Stimulated activated CD8-positive, alpha-beta memory T cell treated with anti-CD3 and anti-CD28 coated beads, Interleukin-7, amount 100 ng/mL, for 1 hour (primary cell): ENCODE measurements at places on chromosomes 16 and 17.

DNA sequence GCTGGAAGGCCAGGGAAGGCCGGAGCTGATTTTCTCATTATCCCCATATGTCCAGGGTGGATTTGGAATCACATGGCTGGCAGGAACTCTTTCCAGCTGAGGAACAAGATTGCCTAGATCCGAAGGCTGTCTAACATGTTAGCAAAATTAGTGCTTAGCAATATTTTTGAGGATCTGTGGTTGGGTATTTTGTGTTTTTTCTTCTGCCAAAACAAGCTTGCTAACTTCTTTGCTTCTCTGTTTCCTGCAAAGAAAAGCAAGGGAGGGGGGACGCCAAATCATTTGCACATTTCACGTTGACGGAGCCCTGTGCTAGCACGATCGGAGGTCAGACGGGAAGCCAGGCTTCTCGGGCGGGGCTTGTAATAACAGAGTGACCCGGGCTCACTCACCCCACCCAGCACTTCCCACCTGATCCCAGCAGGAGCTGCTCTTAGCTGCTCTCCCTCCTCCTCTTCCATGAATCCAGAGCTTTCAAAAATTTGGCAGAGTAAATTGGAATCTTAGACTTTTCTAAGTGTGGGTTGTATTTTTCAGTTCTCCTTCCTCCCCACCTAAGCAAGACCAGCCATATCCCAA, 33.3 kb upstream of the FOXF1 start:
- no peak for DNase-seq

- no peak for DNase-seq
Observed at GRCh38 chr16:53152329-53152728, 97.5 kb downstream of the CHD9 start.

DNA sequence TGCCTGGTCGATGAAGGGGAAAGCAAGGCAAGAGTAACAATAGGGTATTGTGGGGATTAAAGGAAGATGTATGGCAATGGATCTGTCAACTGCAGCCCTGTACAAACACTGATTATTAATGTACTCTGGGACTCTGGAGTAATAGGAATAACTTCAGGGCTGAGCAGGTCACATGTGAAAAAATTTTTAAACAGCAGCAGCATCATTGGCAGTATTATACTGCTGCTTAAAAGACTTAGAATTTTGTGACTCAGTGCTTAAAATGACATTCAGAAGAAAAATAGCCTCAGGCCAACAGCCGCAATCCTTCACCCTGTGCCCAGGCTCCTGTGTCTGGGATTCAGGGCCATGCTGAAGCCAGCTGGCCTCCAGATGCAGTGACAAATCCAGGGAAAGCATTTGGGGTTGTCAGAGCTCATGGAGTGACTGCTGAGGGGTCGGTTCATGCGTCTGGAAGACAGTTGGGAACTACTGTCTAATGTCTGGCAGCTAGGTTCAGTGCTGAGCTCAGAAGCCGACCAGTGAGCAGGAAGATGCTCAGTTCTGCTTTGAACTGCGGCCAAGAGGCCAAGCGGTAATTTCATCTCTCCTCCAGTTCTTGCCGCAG, 22.2 kb downstream of the TEX2 start:
- DNase-seq = no peak

DNA sequence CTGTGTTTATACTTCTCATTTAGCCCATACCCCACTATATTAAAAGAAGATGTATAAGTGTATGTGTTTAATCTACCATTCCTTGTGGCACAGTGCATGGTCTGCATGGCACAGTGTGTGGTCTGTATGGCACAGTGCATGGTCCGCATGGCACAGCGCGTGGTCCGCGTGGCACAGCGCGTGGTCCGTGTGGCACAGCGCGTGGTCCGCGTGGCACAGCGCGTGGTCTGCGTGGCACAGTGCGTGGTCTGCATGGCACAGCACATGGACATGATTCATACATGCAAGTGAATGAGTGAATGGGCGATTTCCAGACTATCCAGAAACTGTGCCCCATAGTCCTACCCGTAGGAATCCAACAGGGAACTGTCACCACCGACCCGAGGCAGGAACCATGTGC, 632.6 kb downstream of the MAF start:
- DNase-seq = no peak

DNA sequence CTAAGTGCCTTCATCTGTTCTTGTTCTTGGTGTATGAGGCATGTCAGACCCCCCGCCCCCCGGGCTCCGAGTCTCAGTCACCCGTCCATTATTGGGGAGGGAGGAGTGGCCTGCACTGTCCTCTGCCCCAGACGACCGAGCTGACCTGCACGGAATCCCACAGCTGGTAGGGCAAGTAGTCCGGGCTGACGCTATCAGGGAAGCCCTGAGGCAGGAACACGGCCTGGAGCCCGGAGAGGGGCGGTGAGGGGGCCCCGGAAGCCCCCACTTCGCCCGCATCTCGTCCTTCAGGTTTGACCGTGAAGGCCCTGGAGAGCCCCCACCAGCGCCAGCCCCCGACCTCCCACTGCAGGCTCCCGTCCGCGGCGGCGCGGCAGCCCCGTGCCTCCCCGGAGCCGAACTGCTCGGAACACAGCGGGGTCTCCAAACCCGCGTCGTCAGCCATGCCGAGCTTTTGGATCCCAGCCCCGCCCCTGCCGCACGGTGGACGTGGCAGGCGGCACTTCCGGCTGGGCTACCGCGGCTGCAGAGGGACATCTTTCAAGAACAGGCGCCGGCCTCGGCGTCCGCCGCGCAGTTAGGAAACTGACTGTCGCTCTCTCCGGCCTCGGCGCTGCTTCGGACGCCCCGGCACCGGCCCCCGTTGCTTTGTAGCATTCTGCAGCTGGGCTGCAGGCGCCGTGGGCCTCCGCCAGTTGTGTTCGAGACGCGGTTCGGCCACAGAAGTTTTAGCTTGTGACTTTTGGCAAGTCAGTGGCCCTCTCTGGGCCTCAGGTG, at the start of gene RUSF1:
Gene RUSF1 (minus strand): TSS at position 463 of the 777 bp plus-strand sequence. CDS start 18 bp downstream, at position 445.
- peak; percentile 54 for DNase-seq

DNA sequence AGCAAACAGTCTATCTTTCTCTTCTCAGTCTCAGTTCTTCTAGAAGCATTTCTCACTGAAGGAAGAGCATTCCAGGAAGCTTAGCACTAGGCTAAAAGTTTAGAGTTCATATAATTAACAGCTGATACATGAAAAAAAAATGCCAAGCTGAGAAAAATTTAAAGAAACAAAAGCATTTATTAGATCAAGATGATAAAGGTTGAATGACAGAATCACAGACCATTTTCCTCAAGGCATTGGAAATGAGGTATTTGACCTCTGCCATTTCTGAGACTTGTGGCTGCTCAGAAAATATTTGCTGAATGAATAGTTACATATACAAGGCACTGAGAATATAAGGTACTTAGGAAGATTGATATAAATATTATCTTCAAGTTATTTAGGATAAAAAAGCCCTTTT, 901.6 kb upstream of the GOT2 start:
- DNase-seq = no peak

DNA sequence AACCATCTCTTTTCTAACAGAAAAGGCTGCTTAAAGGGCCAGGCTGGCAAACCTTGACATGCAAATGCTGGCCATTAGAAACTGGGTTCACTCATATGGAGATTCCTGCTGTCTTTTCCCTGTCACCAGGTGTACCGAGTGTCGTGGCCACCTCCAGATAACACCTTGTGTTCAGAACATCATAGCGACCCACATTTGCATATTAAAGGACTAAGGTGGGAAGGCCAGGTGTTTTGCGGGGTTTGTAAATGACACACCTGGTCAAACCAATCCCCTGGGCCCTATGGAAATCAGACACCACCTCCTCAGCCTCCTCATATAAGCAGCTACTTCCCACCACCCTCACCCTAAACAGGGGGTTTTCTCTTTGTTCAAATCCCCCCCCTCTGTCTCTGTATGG, 2.5 kb upstream of the AIPL1 start:
- DNase-seq = no peak

GRCh38 chr16:6611535-6611934, 721.1 kb upstream of the RBFOX1 start:
- DNase-seq = no peak

GRCh38 chr16:89498839-89499238, 8.5 kb upstream of the ANKRD11 start:
- no peak for DNase-seq

GRCh38 chr17:6075050-6075449, 4.9 kb downstream of the WSCD1 start:
- DNase-seq = no peak

DNA sequence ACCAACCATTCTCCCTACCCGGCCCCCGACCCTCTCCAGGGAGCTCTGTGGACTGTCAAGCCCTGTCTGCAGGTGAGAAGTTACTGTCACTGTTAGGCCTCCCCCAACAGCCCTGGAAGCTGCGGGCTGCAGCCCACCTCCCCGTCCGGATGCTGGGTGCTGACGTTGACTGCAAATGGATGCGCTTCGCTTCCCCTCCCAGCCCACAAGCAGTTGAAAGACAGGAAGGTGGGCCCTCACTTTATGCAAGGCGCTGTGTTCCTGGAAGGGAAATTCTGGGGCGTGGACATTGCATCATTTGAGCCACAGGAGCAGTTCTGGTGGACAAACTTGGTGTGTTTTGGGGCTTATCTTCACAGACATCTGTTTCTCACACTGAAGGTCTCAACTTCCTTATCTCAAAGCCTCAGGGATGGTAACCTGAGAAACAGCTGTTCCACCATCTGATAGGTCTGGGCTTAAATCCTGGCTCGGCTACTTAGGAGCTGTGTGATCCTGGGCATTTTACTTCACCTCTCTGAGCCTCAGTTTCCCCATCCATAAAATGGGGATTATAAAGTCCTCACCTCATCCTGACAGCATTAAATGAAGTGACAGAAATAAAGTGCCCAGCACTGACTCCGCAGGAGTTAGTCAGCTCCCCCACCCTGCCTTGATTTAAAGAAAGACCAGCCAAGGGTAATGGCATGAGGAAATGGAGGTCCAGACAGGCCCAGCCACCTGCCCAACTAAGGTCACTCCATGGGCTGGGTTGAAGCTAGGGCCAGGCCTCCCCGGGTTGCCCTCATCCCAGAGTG, 4.6 kb upstream of the DRC7 start:
- no peak for DNase-seq

DNA sequence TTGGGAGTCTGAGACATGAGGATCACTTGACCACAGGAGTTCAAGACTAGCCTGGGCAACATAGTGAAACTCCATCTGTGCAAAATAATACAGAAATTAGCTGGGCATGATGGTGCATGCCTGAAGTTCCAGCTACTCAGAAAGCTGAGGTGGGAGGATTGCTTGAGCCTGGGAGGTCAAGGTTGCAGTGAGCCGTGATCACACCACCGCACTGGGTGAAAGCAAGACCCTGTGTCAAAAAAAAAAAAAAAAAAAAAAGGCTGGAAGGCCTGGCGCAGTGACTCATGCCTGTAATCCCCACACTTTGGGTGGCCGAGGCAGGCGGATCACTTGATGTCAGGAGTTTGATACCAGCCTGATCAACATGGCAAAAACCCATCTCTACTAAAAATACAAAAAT, 8.1 kb downstream of the UBN1 start:
- DNase-seq = no peak

DNA sequence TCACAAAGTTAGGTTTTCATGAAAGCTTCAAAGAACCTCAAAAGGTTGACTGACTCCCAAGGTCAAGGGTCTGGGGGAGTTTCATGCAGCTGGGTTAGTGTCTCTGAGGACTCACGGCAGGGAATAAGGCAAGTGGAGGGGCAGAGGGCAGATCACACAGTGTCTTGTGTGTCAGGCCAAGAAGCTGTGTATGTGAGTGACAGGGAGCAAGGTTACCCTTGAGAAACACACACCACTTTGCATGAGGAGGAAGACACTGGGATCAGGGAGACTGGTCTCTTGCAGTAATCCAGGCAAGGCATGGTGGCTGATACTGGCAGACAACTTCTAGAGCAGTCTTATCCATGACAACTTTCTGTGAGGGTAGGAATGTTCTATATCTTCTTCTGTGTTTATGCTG, 6.3 kb downstream of the FLOT2 start:
- no peak for DNase-seq

DNA sequence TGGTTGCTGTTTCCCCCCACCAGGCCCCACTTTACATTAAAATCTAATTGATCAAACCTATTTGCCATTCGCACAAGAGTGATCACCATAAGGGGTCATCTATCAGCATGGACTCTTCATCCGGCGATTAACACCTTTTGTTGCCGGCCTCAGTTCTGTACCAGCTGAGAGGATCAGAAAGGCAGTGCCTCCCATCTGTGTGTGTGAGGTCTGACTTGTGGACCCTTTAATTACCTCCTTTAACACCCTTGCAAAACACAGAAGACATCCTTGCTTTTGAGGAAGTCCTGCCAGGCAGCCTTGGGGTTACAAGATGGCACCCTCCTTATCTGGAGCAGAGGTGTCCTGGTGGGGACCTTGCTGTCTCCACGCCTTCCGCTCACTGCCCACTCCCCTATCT, 77.2 kb upstream of the IRX3 start:
- DNase-seq = no peak

GRCh38 chr16:83455716-83456115, 352.1 kb upstream of the HSBP1 start:
- no peak for DNase-seq

DNA sequence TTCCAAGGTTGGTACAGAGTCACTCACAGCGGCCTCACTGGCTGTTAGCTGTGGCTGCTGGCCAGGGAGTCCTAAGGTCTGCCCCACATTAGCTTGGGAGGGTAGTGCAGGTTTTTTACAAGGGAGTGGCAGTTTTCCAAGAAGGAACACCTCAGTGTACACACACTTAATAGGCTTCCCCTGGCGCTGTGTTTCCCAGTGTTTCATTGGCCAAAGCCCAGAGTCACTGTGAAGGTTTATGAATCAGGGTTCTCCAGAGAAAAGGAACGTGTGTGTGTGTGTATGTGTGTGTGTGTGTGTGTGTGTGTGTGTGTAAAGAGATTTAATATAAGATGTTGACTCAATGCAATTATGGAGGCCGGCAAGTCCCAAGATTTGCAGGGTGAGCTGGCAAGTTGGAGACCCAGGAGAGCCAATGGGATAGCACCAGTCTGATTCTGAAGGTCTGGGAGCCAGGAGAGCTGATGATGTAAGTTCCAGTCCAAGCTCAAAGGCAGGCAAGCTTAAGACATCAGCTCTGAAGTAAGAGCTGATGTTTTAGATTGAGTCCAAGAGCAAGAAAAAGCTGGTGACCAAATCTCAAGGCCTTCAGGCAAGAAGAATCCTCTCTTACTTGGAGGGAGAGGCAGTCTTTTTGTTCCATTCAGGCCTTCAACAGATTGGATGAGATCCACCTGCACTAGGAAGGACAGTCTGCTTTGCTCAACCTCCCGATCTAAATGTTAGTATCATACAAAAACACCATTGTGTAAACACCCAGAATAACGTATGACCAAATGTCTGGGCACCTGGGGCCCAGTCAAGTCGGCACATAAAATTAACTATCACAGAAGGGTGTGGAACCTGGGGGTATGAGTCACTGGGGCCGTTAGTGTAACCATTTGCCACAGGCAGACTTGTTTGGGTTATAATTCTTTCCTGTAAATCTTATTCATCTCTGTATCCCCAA, 206.8 kb downstream of the PRKCA start:
- DNase-seq = no peak
